Type B pancreatic cell (in vitro differentiated cells): ENCODE measurements at places on chromosomes 1 and 21. TPM values are rescaled to one million over a fixed set of nuclear protein-coding genes. Genes with fewer than 3 reads are reported as not detected.

- peaks cover 11% of the 10 kb centered on the region for H3K4me1 ChIP-seq
- H3K4me3 ChIP-seq = no peak overlapping the region
- H3K27ac ChIP-seq = no peak overlapping the region
- no peaks in the 10 kb centered on the region for H3K36me3 ChIP-seq
- no peaks in the 10 kb centered on the region for H3K27me3 ChIP-seq
Observed at GRCh38 chr1:58848818-58849411, 65.1 kb upstream of the JUN start.

DNA sequence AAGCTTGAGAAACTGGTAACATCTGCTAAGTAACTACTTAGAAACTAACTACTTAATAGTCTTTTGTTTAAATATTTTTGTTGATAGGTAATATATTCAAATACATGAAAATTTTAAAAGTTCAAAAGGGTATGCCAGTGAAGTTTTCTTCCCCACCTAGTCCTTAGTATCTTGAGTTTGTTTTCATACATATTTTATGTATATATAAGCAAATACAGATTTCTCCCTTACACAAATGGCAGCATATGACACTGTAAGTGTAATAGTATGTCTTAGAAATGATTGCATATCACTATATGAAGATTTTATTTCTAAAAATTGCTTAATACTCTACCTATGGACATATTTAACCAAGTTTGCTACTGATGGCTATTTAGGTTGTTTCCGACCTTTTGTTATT, 38.9 kb downstream of the MARK1 start:
- H3K27ac ChIP-seq = no peak overlapping the region
- DNase-seq = no peak
- H3K36me3 ChIP-seq = no peaks in the 10 kb centered on the region
- H3K27me3 ChIP-seq = no peaks in the 10 kb centered on the region
- H3K4me1 ChIP-seq = peaks cover 21% of the 10 kb centered on the region
- no peak overlapping the region for H3K4me3 ChIP-seq

DNA sequence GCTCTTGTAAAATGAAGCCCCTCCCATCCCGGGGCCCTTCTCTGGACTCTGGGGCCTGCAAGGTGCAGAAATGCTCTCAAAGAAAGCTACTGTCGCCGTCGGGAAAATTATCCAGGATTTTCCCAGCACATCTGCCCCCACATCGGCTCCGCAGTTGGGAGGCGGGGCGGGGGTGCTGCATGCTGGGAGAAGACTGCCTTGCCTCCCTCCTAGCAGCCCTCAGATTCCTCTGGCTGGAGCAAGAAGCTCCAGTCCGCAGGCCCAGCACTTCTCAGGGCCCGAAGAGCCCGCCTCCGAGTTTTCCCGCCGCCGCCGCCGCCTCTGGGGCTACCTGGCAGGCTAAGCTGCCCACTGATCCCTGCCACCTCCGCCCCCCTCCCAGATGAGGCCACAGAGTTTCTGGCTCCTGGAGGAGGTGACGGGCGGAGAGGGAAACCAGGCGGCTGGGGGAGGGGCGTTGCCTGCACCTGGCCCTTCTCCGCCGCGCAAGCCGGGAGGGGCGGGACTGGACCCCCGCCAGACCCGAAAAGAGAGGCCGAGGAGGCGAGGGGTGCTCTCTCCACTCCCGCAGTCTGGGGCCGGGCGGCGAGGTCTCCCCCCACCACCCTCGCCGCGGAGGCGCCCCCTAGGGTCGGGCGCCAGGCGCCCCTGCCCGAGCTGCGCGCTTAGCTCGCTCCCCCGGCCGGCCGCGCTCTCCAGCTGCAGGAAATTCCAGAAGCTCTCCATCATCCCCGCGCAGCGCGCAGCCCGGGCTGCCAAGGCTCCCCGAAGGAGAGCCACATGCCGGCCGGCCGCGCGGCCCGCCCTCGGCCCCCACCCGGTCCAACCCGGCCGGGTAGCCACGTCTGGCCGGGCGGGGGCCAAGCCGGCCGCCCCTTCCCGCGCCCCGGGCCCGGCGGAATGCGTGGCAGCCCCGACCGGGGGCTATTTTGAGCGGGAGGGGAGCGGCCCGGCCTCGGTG, 28.8 kb downstream of the AHDC1 start:
- no peak for DNase-seq
- H3K27ac ChIP-seq = peak overlapping the region; percentile 91
- peak overlapping the region; percentile 77 for H3K4me3 ChIP-seq
- H3K27me3 ChIP-seq = no peaks in the 10 kb centered on the region

- H3K36me3 ChIP-seq = no peaks in the 10 kb centered on the region
- DNase-seq = no peak
- no peak overlapping the region for H3K27ac ChIP-seq
- no peak overlapping the region for H3K4me3 ChIP-seq
Observed at GRCh38 chr1:213020016-213020415, 4.3 kb upstream of the ANGEL2 start.

DNA sequence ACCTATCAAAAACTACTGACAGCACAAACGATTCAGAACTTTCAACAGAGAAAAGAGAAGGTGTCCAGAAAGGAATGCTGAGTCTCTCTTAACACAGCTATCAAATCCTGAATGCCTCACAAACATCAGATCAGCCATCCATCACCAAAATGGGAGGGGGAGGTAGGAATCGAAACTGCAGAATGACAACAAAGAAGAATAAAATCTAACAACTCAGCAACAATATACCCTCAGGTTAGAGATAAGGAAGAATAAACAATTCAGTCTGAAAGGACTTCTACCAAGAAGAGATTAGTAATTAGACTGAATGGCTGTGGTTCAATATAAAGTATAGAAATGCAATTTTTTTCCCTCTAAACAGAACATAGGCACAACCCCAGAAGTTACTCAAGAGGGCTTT, 94.4 kb downstream of the RERE start:
- no peak for DNase-seq
- H3K27me3 ChIP-seq = no peaks in the 10 kb centered on the region
- peaks cover 8% of the 10 kb centered on the region for H3K36me3 ChIP-seq
- H3K4me1 ChIP-seq = peaks cover 42% of the 10 kb centered on the region
- H3K27ac ChIP-seq = peak overlapping the region; percentile 15

- no peaks in the 10 kb centered on the region for H3K36me3 ChIP-seq
- no peak for DNase-seq
Observed at GRCh38 chr1:37741662-37742061, 23.3 kb downstream of the EPHA10 start.

DNA sequence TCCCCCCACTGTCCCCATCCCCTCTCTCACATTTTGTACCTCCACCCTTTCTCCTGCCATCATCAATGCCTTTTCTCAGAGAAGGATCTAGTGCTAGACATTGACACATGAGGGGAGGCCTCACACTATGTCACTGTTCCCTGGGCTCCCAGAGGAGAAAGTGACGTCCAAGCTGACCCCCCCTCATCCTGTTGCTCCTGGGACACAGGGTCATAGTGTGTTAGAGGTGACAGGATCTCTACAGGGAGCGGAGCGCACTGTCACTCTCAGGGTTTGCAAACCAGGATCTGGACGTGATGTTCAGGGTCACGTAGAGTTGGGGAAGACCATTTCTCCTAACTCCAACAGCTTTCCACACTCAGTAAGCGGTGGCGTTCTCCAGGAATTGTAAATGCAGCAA, 2.6 kb downstream of the NCMAP start:
- H3K4me3 ChIP-seq = no peak overlapping the region
- H3K36me3 ChIP-seq = peaks cover 4% of the 10 kb centered on the region
- H3K27ac ChIP-seq = no peak overlapping the region
- H3K27me3 ChIP-seq = peaks cover 35% of the 10 kb centered on the region
- peaks cover 36% of the 10 kb centered on the region for H3K4me1 ChIP-seq

GRCh38 chr1:43235451-43236121, 34.2 kb upstream of the TMEM125 start:
- H3K27ac ChIP-seq = no peak overlapping the region
- H3K27me3 ChIP-seq = no peaks in the 10 kb centered on the region
- no peaks in the 10 kb centered on the region for H3K36me3 ChIP-seq

HES5 gene
- total RNA-seq = 4.5 and 5.1 TPM in 2 replicates
